ENCODE measurements at places on chromosomes 12 and 14.

DNA sequence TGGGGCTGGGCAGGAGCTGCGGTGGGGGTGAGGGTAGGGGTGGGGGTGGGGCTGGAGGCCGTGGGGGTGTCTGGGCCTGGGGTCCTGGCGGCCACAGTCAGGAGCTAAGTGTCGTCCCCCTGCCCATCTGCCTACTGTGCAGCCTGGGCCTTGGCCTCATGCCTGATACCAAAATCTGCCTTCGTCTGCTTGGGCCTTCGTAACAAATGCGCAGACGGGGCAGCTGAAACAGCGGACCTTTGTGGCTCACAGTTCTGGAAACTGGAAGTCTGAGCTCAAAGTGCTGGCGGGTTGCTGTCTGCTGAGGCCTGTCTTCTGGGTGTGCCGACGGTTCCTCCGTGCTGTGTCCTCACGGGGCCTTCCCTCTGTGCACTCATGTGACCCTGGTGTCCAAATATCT is 61.7 kb downstream of the KIF26A start:
- DNase-seq, result no peak

DNA sequence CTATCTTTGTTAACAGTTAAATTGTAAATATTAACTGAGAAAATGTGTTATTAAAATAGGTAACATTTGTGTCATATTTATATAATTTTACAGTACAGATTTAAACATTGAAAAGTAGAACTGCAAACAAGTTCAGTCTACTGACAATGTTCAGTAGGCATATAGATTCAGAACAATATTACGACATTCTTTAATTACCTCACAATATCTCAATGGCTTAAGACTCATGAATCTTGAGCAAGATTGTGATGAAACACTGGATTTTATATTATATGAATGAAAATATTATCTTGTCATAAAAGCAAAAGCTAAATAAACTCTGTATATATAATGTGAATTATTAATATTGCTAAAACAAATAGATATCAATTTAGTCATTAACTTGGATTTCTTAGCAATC is 194.9 kb downstream of the ADAMTS20 start:
- no peak for DNase-seq

- no peak for DNase-seq
These were observed 245.9 kb upstream of the ARID2 start for GRCh38 chr12:45483571-45483970.

GRCh38 chr12:44875417-44875953 is 630 bp downstream of the NELL2 start:
- peak; percentile 41 for DNase-seq

- DNase-seq, result no peak
These were observed 774 bp upstream of the MANSC4 start for GRCh38 chr12:27780612-27781408.

- no peak for DNase-seq
These were observed 80.6 kb downstream of the KCNK10 start for GRCh38 chr14:88242446-88242845.

DNA sequence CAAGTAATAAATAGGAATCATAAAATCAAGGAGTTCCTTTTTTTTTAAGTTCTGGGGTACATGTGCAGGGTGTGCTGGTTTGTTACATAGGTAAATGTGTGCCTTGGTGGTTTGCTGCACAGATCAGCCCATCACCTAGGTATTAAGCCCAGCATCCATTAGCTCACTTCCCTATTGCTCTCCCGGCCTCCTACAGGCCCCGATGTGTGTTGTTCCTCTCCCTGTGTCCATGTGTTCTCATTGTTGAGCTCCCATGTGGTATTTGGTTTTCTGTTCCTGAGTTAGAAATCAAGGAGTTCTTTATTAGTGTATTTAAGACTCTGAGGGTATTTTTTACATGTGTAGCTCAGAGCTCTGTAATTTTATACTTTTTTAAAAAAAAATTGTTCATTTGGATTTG is 86.0 kb downstream of the SCFD1 start:
- no peak for DNase-seq

GRCh38 chr12:77372494-77372893 is 307.1 kb upstream of the E2F7 start:
- no peak for DNase-seq

DNA sequence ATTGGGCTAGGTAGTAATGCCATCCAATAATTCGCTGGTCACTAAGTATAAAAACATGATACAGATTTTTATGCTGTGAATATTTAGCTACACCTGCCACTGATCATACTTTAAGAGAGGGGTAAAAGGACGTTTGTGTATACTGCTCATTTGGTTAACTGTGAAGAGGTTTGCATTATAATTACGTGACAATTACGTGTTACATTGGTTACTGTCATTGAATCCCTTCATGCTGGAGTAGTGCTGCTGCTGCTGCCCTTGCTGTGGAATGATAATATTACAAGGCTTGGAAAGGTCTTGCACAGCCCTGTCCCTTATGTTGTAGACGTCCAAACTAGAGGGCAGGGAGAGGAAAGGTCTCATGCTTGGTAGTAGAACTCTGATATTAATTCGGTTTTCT is 312.2 kb upstream of the ATP2B1 start:
- DNase-seq, result no peak

DNA sequence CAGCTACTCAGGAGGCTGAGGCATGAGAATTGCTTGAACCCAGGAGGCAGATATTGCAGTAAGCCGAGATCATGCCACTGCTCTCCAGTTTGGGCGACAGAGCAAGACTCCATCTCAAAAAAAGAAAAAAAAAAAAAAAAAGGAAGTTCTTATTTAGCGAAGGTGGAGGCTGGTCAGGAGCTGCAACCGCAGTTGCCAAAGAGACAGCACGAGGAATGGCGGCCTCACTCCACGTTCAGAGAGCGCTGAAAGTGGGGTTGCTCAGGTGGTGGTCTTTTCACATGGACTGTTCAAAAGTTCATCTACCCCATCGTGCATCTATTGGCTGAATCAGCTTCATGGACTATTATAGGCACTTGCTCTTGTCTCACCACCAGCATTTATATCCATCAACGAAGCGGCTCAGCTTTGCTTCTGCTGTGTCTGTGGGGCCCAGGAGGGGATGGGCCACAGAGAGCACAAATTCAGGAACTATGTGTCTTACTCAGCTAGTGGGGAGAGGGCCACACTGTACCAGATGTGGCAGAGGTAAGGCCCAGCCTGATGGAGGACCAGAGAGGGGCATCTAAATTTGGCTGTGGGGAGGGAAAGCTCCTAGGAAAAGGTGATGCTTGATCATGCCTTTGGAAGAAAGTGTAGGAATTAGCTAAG is 27.3 kb downstream of the SLC25A47 start:
- no peak for DNase-seq

DNA sequence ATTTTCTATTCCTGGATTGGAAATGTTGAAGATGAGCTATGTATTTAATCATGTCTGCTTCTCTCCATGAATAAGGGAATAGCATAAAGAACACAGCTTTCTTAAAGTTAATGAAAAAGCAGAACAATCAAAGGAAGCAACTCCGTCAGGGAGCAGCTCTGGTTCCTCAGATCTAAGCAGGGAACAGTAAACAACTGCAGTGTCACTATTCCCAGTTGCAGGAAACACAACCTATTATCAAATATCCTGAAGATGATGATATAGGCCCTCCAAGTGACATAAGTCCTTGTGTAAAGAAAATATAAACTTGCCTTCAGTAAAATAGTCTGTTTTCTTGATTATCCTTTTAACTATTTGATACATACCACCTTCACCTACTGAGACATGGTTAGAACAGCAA is 228.1 kb downstream of the KCNC2 start:
- no peak for DNase-seq

DNA sequence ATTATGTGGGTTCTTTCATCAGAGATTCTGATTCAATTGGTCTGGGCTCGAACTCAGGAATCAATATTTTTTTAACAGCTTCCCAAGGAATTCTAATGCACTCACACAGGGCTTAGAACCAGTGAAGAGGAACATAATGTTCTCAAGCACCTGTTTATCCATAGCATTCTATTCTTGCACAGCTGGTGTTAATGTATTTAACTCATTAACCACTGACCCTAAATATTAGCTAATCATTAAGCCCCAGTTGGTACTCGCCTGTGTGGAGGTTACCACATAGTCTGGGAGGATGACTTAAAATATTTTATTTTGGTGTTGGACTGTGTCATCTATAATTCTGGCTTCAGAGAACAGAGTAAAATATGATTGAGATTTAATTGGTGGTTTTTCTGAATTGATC is 45.3 kb downstream of the LRP6 start:
- DNase-seq, result no peak

- no peak for DNase-seq
These were observed 297.2 kb upstream of the AMIGO2 start for GRCh38 chr12:47376927-47377326.

DNA sequence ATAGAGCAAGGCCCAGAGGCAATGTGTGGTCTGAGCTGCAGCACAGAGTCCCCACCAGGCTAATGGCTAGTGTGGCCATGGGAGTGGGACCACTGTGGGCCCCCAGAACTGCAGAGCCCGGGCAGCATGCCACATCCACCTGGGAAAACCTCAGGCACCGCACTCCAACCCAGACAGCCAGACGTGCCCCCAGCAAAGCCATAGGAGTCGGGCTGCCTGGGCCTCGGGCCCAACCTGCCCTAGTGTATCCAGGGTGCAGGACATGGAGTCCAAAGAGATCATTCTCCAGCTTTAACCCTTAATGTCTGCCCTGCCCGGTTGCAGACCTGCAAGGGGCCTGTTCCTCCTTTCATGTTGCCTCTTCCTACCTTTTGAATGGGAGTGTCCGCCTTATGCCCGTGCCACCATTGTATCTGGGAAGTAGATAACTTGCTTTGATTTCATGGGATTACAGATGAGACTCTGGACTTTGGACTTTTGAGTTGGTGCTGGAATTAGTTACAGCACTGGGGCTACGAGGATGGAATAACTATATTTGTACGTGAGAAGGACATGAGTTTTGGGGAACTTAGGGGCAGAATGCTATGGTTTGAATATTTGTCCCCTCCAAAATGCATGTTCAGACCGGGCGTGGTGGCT is 29.1 kb upstream of the DEGS2 start:
- no peak for DNase-seq

GRCh38 chr12:42144158-42144407 is 591 bp downstream of the GXYLT1 start:
- no peak for DNase-seq

DNA sequence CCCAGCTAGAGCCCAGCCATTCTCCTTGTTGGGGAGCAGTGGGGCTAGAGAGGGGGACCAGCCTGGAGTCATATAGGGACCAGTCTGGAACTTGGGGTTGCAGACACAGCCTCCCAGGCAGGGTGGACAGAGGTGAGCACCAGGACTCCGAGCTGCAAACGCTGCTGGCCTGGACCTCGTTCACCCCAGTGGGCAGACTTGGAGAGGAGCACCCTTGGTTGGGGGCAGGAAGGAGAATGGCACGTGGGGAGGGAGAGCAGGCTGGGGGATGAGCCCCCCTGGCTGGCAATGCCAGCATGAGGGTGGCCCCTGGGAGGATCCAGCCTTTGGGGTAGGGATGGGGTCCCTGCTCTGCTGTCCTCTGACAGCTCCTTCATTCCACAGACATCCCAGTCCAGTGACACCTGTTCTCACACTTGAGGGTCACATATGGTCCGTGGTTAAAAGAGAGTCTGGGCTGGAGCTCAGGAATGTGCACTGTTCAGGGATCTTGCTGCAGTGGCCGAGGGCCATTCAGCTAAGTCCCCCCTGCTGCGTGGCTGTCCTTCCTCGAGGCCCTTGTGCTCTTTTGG is 2.8 kb downstream of the LBHD2 start:
- DNase-seq, result no peak

- DNase-seq, result peak; percentile 64
These were observed at the start of gene CLEC2D for GRCh38 chr12:9669534-9669933. Gene CLEC2D, plus strand, starts transcription at chr12:9669713. Its CDS starts 22 bp downstream, at chr12:9669735.

GRCh38 chr12:53251477-53252348 is 16.4 kb upstream of the ESPL1 start:
- DNase-seq, result peak; percentile 84

DNA sequence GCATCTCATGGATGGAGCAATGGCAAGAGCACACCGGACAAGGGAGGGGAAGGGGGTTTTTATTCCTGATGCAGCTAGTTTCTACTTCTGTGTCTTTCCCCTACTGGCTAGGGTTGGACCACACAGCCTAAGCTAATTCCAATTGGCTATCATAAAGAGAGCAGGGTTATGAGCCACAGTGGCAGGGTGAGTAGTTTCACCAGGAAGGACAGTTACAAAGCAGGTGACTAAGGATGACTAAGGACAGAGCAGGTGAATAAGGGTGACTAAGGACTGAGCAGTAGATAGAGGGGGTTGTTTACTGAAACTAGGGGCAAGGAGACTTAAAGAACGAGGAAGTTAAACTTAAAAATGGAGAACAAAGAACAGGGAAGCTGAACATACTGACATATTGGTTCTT is 321.4 kb upstream of the SEL1L start:
- DNase-seq, result no peak

- DNase-seq, result no peak
These were observed 112.2 kb downstream of the KCNA5 start for GRCh38 chr12:5155866-5156265.

GRCh38 chr12:107435520-107435919 is 250.1 kb upstream of the PWP1 start:
- no peak for DNase-seq

GRCh38 chr12:120399531-120399930 is 30.6 kb upstream of the MSI1 start:
- DNase-seq, result no peak

- no peak for DNase-seq
These were observed 89.2 kb upstream of the FOXG1 start for GRCh38 chr14:28677381-28677780.

- DNase-seq, result peak; percentile 65
These were observed 200.7 kb upstream of the FOXN3 start for GRCh38 chr14:89617481-89618329.

GRCh38 chr12:101799774-101800173 is 31.0 kb downstream of the GNPTAB start:
- DNase-seq, result no peak

DNA sequence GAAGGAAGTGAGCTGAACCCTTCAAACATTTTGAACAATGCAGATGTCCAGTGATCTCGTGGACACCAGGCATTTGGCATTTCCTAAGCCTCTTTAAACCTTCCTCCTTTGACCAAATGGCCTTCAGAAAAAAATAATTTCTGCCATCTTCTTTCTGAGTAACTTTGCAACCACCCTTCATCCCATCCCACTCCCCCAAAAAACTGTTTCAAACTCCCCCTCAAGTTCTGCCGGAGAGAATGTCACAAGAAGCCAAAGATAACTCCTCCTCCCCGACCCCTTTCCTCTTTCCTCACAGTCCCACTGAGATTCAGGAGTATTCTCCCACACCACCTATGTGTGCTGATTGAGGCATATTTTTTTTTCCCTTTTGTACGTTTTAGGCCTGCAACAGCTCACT is 1.7 kb downstream of the KSR2 start:
- DNase-seq, result no peak

DNA sequence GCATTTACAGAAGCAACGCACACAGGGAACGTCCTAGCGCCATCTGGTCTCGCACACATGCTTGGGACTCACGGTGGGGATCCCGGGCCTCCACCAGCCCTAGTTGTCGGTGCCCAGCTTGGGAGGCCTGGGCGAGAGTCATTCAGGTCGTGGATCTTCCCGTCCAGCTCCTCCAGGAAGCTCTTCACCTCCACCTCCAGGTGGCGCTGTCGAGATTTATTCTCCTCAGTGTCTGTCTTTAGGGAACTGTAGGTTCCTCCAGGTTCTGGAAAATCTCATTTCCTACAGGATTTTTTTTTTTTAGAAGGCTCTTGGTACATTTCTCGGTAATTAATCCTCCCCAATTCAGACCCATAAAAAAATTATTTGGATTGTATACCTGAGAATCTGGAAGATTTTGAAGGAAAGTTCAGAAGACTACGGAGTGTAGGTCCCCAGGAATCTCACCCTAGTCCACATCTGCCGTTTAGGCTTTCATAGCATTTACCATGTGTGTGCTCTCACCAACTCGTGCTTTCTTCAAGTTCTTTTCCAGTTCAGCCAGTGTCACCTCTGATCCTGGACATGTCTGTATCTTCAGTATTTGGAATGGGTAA is 910.0 kb downstream of the TMEM121 start:
- peak; percentile 77 for DNase-seq

All from activated T-cell treated with anti-CD3 and anti-CD28 coated beads, Interleukin-2, amount 50 U/mL, for 48 hours (primary cell).